Stimulated activated CD4-positive, alpha-beta T cell treated with anti-CD3 and anti-CD28 coated beads, Interleukin-1b, Interleukin-23, amount 100 ng/mL, for 1 hour (primary cell): ENCODE measurements at places on chromosomes 5 and 9.

DNA sequence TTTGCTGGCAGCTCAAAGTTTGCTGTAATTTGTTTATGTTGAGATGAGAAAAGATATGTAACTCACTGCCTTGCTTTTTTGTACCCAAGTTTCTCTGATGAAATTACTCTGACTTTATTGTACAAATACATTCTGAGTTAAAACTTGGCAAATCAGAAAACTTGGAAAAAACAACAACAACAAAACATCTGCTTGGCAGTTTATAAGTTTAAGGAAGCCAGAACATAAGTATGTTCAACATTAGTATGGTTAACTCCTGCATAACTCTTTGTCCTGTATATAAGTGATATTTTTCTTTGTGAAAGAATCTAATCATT is 233.1 kb downstream of the MAST4 start:
- no peak for DNase-seq

GRCh38 chr5:3392306-3392939 is 203.2 kb upstream of the IRX1 start:
- no peak for DNase-seq

GRCh38 chr5:114327987-114328386 is 33.9 kb upstream of the KCNN2 start:
- no peak for DNase-seq

GRCh38 chr5:134609232-134609851 is 23.3 kb downstream of the SAR1B start:
- DNase-seq, result no peak

GRCh38 chr5:1108865-1109174 is 3.0 kb downstream of the SLC12A7 start:
- DNase-seq, result no peak

GRCh38 chr9:113943112-113944009 is 67.3 kb downstream of the ZNF618 start:
- DNase-seq, result no peak
